T-cell (primary cell): ENCODE measurements at places on chromosomes 5 and 9.

GRCh38 chr9:5893591-5894236 lies 3.0 kb downstream of the MLANA start:
- DNase-seq: no peak
- H3K27me3 ChIP-seq: no peaks in the 10 kb centered on the region
- H3K27ac ChIP-seq: no peak overlapping the region
- H3K36me3 ChIP-seq: peaks cover 17% of the 10 kb centered on the region

GRCh38 chr9:99231711-99232110 lies 9.6 kb downstream of the SEC61B start:
- H3K27me3 ChIP-seq: no peaks in the 10 kb centered on the region
- DNase-seq: peak; percentile 23
- peaks cover 52% of the 10 kb centered on the region for H3K36me3 ChIP-seq
- no peaks in the 10 kb centered on the region for H3K4me1 ChIP-seq
- no peak overlapping the region for H3K27ac ChIP-seq
- H3K4me3 ChIP-seq: no peak overlapping the region

- DNase-seq: no peak
- peak overlapping the region; percentile 71 for H3K27ac ChIP-seq
- peaks cover 14% of the 10 kb centered on the region for H3K4me1 ChIP-seq
These were observed 598 bp upstream of the KIAA1191 start for GRCh38 chr5:176362233-176362490.

- H3K36me3 ChIP-seq: no peaks in the 10 kb centered on the region
- no peaks in the 10 kb centered on the region for H3K4me1 ChIP-seq
- no peak for DNase-seq
These were observed 379.9 kb upstream of the DMAC1 start for GRCh38 chr9:8179381-8180053.

DNA sequence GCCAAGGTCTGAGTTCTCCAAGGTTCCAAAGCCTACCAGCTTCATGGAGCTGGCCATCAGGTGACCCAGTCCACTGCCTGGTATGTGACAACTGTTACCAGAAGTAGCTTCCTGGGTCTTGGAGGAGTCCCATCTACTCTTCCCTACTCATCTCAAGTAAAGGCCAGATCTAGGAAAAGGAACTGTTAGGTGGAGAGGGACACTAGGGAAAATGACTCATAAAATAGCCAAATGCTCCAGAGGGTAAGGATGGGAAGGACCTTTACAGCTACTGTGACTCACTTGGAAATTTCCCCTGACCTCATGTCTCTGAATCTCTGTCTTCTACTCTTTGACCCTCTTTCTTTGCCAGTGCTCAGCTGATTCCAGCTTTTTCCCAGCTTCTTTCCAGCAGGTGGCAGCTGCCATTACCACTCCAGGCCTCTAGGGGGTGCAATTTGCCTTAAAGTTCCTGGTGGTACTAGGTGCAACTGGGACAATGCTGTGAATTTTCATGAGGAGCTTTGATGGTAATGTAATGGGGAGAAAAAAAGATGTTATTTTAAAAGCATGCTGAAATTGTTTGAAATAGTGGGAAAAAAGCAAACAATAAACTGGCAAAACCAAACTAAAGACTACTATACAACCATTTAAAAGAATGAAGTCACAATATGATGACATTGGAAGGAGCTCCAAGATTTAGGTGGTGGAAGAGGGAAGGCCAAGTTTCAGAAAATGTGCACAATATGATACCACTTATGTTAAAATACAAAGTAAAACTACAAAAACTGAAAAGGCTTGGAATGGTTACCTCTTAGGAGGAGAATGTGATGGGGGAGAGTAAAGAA lies 27.1 kb upstream of the MYORG start:
- no peaks in the 10 kb centered on the region for H3K4me1 ChIP-seq
- no peaks in the 10 kb centered on the region for H3K27me3 ChIP-seq
- DNase-seq: peak; percentile 21
- H3K36me3 ChIP-seq: peaks cover 24% of the 10 kb centered on the region

- H3K27ac ChIP-seq: no peak overlapping the region
- H3K27me3 ChIP-seq: no peaks in the 10 kb centered on the region
- H3K4me1 ChIP-seq: no peaks in the 10 kb centered on the region
- no peak for DNase-seq
These were observed 677.9 kb downstream of the DTWD2 start for GRCh38 chr5:118310401-118310800.

GRCh38 chr5:95959888-95960666 lies 1.6 kb downstream of the ELL2 start:
- no peak for DNase-seq
- H3K4me3 ChIP-seq: peak overlapping the region; percentile 88
- no peak overlapping the region for H3K27ac ChIP-seq
- H3K36me3 ChIP-seq: no peaks in the 10 kb centered on the region

DNA sequence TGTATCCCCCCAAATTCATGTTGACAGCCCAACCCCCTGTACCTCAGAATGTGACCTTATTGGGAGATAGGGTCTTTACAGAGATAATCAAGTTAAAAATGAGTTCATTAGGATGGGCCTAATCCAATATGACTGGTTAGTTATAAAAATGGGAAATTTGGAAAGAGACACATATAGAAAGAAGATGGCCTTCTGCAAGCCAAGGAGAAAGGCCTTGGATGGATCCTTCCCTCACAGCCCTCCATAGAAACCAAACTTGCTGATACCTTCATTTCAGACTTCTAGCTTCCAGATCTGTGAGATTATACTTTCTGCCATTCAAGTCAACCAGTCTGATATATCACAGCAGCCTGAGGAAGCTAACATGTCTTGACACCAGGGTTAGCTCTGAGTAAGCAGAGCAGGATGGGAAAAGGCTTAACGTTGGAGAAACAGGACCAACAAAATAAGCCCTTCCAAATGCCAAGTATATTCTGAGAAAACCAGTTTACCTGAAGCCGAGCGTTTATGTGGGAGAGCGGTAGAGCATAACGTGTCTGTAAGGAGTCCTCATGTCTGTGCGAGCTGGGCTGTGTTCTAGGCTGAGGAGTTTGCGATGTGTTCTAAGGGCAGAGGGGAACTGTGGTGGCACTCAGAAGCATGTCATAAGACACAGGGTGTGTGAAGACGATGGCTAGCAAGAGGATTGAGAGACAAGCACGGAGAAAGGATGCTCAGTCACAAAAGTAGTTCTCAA lies 206.1 kb downstream of the PIK3R1 start:
- no peak overlapping the region for H3K4me3 ChIP-seq
- no peak for DNase-seq
- no peaks in the 10 kb centered on the region for H3K36me3 ChIP-seq
